Stromal cell of bone marrow (primary cell): ENCODE measurements at places on chromosomes 5 and 9.

DNA sequence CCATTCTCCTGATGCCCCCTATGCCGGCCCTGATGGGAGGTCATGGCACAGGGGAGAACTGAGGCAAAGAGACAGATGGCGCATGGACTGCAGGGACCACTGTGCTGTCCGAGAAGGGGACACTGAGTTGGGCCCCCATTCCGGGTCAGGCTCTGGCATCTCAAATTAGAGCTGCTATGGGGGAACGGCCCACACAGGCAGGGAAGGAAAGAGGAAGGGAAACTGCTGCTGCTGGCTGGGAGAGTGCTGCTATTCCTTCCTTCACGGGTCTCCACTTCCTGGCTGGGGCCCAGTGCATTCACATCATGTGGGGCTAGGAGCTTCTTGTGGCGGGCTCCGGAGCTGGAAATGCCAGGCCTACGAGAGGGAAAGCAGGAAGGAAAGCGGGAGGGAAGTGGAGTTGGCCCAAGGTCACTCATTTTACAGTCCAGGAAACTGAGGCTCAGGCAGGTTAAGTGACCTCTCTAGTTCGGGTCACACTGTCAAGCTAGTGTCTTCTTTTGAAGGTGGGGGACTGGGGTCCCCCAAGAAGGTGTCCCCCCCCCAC is 1.3 kb upstream of the CARD19 start:
- DNase-seq = no peak

- DNase-seq = no peak
Measured at GRCh38 chr9:83106263-83106662, 43.3 kb upstream of the RASEF start.

DNA sequence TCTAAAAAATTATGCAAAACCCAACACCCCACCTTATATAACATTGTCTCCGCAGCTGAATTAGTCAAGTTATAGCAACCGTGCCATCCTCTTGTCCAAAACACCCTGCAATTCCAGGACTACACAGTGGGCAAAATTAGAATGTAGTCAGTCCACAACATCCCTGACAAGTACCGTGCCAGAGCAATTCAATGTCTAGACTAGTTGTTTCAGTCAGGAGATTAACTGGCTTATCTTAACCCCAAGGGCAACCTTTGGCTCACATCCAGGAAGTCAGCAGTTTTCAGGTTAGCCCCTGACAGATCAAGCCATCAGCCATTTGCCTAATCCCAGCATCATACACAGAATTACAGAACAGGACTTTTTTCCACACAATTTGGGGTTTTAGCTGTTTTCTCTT is 240.8 kb upstream of the TMEM161B start:
- DNase-seq = no peak

DNA sequence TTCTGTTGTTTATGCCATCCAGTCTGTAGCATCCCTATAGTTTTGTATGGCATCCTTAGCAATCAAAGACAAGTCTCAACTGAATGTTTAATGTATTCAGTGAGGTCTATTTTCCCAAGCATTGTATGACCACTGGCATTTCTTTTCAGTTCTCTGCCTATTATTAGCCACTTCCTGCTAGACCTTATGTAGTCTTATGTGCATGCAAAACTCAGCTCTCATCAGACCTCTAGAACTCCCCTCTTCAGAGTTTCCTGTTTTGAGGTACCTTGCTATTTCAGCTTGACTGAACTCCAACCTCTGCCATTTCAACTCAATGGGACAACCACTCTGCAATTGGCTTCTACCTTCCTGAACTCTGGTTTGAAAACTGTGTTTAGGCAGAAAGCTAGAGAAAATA is 113.2 kb downstream of the SLC25A46 start:
- DNase-seq = no peak

DNA sequence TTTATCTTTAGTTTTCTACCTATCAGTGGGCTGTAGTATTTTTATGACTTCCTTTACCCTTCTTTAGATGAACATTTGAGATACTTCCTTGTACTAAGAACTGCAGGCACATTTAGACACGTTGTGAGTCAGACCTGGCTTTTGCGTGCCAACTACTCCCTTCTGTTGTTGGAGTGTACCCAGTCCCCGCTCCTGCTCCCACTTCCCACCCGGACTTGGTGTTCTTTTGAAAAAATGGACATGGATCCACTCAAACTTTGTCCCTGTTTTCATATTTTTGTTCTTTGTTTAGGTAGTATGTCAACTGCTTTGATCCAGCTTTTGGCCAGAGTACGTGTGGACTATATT is 60.7 kb downstream of the PARP8 start:
- no peak for DNase-seq

GRCh38 chr5:176716320-176716719 is 69.0 kb downstream of the TSPAN17 start:
- peak; percentile 70 for DNase-seq

- peak; percentile 69 for DNase-seq
Measured at GRCh38 chr9:108784998-108785397, 70.8 kb downstream of the ACTL7B start.

DNA sequence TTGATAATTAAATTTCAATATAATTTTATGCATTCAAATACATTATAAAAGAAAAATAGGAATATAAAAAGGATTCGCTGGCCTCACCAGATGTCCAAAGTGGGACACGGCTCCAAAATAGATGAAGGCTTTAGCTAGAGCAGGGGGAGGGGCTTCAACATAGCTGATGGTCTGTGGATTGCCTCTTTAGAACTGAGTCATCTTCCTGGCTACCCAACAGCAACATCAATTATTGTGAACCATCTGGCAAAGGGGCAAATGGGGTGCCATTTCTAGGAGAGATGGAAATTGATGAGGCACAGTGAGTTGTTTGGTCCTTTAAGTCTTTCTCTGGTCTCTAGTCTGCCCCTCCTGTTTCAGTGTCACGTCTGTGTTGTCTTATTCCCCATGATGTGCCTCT is 44.2 kb upstream of the CD180 start:
- DNase-seq = no peak

- no peak for DNase-seq
Measured at GRCh38 chr5:61784341-61784740, 452.3 kb downstream of the ZSWIM6 start.

DNA sequence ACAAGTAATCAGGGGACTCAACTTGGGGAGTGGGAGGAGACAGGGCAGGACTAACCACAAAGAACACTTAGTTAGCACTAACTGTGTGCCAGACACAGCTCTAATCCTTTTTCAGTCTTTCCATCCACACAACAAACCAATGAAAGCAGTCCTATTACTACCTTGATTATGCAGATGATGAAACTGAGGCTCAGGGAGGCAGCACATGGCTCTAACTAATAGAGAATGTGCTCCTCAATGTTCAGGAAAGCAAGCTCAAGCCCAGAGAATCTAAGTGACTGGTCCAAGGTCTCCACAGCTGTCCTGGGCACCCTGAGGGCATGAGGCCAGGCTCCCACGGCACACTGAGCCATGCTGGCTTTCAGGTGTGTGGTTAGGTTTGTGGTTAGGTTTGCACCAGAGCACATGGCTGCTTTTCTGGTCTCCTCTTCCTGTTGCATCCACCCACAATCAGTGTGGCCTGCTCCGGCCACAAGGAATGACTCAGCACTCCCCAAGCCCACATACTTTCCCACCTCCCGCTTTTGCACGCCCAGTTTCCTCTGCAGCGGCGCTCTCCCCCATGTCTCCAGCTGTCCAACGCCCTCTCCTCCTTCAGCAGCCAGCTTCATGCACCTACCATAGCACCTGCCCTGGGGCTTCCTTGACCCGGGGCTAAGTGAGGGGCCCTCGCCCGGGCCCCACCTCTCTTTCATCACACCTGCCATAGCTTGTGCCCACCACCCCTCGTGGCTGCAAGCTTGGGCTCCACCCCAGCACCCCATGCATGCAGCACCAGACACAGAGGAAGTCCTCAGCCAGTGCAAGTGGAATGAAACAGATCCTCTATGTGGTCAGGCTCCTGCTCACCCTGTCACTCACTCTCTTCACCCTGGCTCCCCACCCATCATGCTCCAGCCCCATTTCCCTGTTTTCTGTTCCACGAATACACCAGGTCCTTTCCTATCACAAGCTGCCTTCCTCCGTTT is 133.1 kb downstream of the GABBR2 start:
- no peak for DNase-seq

- peak; percentile 67 for DNase-seq
Measured at GRCh38 chr5:54905942-54906537, 79.4 kb downstream of the ESM1 start.

GRCh38 chr5:159104759-159105144 is 5.0 kb upstream of the EBF1 start:
- no peak for DNase-seq

- no peak for DNase-seq
Measured at GRCh38 chr5:81400375-81400774, 6.4 kb upstream of the ACOT12 start.
